ENCODE measurements at places on chromosomes 2 and 18.

DNA sequence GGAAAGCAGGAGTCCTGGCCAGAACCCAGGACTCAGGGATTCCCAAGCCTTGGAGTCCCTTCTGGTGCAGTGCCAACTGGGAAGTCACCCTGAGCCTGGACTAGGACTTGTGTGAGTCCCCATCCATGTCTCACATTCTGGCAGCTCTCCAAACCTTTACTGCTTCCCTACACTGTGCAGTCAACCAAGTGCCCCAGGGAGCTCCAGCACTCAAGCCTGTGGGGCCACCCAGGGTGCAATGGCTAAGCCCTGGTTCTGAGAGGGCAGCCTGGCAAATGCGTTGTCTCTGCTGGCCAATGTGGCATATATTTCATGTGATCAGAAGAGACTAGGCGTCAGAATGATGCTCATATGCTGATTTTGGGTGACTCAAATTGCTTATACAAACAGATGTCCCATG is 223.4 kb downstream of the SP3 start:
- DNase-seq = peak; percentile 31

DNA sequence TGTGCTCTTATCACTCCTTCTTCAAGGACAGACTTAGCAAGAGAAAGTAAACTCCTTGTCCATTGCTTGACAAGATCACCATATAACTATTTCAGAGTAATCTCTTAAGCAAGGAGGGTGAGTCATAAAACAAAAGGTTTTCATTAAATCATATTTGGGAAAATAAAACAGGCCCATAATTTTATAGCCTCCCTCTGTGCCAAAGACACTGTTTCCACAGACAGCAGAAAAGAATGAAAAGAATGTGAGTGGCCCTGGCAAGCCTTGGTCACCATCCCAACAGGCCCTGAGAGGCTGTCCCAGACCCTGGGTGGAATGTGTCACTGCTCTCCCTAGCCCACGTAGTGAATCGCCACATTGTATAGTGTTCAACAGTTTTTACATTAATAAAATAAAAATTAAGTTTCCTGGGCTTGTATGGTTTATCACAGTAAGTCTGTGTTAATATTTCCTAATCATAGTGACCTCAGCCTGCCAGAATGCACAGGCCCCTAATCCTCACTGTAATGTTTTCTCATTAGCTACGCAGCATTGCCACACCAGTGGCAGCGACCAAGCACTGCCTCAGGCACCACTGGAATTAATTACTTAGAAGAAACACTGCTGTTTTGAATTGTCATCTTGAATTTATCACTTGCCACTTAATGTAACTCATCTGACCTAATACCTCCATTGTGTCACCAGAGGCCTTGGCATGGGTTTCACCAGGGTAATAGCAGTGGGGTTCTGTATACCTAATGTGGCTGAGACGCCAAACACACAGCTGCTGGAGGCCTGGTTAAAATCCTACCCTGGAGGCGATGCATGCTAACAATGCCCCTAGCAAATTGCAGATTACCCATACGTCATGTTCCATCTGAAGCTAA is 401.9 kb downstream of the LNPK start:
- peak; percentile 91 for DNase-seq

GRCh38 chr2:140698636-140699035 is 1432.2 kb downstream of the LRP1B start:
- no peak for DNase-seq

- no peak for DNase-seq
Measured at GRCh38 chr2:234628953-234629352, 132.1 kb upstream of the ARL4C start.

GRCh38 chr18:473802-474201 is 26.7 kb downstream of the COLEC12 start:
- peak; percentile 53 for DNase-seq

DNA sequence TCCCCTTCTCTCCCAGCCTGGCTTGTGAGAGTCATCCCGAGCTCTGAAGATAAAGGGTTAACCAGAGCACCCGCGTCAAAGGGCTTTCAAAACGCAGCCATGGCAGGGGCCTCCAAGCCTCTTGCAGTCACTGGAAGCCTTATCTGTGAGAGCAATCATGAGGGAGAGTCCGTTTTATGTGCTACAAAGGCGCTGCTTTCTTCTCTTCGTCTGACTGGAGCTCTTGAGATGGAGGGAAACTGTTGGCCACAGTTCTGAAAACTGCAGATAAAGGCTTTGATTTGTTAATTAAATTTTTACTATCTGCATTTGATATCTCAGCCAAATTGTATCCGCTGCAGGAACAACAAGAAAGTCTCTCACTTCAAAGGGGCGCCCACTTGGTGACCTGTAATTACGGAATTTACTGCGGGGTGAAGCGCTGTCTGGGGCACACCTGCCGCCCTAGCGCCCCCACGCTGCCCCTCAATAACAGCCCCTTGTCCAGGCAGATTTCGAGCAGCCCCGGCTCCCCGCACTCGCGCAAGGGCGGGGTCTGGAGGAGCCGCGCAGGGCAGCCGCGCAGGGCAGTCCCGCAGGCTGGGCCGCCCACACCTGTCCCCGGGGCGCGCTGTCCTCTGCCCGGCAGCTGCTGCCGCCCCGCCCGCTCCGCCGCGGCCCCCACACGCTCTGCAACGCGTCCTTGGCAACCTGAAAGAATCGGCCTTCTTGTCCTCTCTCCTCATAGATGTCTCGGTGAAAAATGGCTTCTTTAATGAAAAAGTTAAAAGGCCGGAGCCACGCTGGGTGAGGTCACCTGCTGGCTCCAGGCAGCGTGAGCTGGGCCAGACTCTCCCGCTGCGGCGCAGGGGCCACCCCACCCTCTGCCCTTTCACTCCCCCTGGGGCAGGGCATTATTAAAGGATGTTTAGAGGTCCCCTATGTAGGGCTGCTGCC is 217.9 kb downstream of the VAPA start:
- no peak for DNase-seq

DNA sequence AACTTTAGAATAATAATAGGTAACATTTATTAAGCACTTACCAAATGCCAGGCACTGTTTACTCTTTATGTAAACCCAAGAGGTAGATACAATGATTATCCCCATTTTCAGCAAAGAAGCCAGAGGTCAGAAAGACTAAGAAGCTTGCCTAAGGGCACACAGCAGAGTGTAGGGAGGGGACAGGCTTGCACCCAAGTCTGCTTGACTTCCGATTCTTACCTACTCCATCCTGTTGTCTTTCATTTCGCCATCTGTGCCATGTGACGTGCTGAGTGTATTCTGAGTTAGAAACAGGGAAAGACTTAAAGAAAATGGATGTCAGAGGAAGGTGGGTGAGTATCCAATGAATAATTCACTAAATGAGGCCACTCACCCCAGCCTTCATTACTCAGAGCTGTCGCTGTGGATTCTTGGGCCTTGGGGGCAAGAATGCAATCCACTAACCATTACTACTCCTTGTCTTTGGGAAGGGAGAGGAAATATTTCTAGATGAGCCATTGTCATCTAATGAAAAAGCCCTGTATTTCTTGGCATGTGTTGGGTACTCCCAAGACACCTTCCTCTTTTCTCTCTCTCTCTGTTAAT is 76.4 kb upstream of the BCL11A start:
- DNase-seq = no peak

Data from fibroblast of skin of scalp (primary cell).